ENCODE measurements at places on chromosomes 11 and 22.

- DNase-seq = no peak
These were observed 3.4 kb downstream of the CEND1 start for GRCh38 chr11:786235-787083.

GRCh38 chr11:860234-861104 is 17.8 kb downstream of the TSPAN4 start:
- DNase-seq = no peak

DNA sequence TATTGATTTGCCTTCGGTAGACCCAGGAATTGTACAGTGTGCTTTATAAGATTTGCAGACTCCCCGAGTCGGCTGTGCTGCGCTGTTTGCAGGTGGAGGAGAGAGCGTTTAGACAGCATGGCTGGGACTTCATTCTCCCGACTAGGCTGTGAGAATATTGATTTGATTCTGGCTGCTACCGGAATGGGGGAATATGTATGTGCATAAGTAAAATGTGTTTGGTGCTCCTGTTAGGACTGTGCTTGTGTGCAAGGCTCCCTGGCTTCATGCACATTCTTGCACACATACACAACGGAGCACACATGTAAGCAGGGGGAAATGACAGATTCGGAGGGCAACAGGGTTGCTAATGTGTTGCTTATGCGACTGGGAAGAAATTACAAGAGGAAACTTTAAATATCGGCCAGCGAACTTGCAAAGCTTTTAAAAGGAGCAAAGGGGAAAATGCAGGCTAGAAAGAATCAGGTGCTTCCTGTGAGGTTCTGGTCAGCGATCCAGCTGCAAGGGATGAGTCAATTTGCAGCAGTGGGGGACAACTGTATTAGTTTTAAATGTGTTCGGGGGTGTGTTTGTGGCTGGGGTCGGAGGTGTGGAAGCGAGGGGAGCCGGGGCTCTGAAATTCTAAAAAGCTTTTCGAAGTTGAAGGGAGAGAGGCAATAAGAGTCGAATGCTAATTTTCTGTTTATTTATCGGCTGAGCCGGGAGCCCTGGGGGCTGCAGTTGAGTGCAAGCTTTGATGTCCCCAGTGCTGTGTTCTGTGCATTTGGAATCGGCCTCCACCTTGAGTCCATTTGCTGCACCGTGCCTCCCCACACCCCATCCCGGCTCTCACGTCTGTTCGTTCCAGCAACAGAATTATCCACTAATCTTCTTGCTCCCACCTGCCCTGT is 731 bp downstream of the NTM start:
- no peak for DNase-seq

DNA sequence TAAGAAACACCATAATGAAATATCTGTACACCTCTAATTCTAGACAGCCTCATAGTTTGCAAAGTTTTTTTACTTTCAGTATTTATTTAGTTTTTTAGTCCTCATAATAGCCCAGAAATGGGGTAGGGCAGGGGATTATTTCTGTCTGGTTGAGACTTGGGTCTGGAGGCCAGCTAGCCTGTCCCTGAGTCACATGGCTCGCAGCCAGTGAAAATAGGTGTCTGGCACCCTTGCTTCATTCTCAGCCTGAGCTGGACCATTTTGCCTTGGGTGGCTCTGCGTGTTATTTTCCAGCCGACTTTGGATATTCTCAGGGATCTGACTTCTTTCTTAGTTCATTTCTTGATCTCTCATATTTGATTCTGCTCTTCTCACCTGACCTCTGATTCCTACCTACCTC is 123.9 kb upstream of the NARS2 start:
- DNase-seq = no peak

GRCh38 chr11:129322941-129323340 is 52.7 kb upstream of the BARX2 start:
- DNase-seq = no peak

DNA sequence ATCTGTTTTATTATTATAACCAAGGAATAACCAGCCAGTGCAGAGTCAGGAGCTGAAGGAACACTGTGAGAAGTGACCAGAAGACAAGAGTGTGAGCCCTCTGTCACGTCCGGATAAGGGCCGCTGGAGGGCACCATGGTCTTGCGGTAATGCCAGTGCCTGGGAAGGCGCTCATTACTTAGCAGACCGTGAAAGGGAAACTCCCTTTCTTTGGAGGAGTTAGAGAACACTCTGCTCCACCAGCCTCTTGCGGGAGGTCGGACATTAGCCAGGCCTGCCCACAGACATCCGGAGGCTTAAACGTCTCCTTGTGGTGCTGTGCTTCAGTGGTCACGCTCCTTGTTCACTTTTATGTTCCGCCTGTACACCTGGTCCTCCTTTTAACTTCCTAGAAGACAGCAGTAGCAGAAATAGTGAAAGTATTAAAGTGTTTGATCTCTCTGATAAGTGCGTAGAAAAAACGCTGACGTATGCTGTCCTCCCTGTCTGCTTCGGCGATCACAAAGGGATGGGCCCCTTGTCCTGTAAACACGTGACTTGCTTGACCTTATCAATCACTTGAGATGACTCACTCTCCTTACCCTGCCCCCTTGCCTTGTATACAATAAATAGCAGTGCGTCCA is 120.6 kb upstream of the LMO1 start:
- no peak for DNase-seq

DNA sequence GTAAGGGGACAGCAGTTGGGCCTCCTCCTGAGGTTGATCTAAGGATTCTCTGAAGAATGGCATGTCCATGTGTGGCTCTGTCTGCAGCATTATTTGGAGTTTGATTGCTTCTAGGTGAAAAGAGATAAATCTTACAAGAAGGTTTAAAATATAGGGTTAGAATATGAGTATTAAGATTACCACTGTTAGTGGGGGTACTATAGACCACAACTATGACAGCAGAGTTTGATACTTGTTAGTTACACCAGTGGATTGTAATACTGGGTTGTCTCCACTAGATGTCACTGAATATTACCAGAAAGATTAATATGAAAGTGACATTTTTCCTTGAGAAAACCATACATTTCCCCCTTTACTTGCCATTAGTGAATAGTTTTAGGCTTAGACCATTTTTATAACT is 47.9 kb downstream of the ZNF280B start:
- DNase-seq = no peak

DNA sequence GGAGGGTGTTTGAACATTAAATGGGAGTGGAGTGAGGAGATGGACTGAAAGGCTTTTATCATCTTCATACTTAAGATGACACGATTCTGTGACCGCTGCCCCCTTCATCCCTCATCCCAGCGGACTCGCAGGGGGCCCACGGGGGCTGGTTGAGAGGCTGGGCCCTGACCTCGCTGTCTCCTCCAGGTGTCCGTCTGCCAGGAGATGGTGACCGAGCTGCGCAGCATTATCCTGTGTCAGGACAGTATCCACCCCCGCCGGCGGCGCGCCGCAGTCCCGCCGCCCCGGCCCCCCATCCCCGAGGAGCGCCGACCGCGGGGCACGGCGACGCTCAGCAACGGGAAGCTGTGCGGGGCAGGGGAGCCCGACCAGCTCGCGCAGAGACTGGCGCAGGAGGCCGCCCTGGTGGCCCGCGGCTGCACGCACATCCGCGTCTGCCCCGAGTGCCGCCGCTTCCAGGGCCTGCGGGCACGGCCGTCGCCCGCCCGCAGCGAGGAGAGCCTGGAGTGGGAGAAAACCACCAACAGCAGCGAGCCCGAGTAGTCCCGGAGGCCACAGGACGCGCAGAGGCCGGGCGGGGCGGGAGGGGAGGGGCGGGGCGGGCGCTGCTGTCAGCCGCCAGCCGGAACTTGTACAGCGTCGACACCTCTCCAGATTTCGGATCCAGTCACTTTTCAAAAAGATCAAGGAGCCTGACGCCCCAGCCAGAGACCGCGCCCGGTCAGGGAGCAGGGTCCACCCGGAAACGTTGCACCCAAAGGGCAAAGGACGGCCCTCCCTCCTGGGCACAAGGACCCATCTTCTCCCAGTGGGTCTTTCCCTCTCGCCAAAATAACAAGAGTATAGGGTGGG is 38.0 kb upstream of the TBCEL start:
- no peak for DNase-seq

DNA sequence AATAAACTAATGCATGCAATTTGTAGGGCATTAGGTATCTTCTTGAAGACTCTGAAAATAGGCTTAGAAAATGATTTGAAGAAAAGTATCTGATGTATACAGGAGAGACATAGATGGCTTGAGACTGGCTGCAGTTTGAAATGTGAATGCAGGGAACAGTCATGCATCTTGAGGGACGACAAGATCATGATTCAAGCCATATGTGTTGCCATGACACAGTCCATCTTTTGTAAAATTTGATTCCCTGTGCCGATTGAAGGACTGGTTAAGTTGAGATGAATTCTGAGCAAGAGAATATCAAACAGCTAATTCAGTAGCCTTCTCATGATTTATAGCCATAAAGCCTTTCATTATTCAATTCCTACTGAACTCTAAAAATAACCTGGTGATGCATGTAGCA is 231.6 kb downstream of the CASP12 start:
- DNase-seq = no peak

DNA sequence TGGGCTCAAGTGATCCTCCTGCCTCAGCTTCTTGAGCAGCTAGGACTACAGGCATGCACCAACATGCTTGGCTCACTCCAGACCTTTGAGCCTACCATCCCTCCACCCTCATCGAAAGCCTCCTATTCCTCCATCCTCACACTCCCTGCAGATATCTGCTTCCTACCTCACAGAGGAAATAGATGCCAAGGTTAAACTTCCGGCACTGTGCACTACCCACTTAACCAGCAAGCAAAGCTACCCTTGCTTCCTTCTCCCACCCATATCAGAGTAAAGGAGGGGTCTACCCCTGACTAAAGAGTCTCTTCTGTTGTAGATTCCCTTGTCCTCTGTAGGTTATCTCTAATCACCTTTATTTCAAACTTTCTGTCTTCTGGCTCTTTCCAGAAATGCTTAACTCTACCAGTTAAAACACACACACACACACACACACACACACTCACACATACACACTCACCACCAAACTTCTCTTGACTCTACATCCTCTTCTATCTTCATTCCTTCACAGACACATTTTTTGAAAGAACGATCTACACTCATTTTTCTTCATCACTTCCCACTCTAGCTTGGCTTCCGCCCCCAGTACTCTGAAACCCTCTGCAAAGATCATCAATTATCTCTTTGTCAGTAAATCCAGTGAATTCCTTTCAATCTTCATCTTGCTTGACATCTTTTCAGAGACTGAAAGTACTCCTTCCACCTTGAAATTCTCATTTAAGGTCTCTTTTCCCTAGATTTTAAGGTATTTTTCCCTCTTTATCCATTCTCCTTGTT is 10.9 kb upstream of the SIK2 start:
- DNase-seq = no peak

DNA sequence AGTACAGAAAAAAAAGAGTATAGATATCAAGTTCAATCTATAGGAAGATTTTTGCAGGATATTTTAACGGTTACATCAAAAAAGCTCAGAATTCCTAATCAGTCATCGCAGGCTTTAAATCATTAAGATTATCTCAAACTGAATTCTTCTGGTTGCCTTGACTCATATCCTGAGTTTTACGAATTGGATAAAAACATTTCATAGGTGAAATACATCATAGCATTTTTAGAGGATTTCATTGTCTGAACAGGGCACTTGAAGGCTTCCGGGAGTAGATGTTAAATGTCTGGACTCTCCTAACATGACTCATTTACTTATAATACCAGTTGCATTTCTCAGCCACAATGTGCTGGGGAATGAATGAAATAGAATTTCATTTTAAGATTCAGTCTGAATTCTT is 2216.6 kb upstream of the RAG2 start:
- no peak for DNase-seq

- no peak for DNase-seq
These were observed 2.4 kb downstream of the CAPN1 start for GRCh38 chr11:65184146-65184545.

DNA sequence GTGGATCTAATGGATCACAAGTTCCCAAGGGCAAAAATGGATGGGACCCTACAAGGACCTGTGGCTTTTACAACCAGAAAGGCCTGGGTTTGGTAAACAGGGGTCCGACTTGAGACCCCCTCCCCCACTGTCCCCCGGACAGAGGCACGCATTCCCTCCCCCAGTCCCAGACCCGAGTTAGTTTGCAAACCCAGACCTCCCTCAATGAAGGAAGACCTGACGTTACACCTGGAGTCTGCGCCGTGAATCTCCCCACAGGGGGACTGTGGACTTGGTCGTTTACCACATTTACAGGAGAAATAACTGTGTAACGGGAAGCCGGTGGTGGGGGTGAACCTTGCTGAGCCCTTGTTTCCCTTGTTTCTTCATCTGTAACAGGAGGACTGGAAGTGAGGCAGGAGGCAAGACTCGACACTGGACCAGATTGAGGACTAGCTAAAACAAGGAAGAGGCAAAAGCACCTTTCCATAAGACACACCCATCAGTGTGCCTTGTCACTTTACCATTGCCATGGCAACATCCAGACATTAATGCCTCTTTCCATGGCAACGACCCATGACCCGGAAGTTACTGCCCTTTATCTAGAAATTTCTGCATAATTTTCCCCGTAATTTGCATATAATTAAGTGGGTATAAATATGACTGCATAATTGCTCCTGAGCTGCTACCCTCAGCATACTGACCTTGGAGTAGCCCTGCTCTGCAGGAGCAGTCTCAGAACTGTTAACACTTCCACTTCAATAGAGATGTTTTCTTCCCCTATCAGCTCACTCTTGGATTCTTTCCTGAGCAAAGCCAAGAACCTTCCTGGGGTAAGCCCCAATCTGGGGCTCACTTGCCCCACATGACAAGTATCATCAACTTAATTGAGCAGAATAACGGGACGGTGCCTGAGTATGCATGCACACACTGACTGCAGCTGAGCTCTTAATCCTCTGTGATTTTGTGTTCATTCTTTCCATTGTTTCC is 25.4 kb downstream of the PDGFB start:
- DNase-seq = no peak

DNA sequence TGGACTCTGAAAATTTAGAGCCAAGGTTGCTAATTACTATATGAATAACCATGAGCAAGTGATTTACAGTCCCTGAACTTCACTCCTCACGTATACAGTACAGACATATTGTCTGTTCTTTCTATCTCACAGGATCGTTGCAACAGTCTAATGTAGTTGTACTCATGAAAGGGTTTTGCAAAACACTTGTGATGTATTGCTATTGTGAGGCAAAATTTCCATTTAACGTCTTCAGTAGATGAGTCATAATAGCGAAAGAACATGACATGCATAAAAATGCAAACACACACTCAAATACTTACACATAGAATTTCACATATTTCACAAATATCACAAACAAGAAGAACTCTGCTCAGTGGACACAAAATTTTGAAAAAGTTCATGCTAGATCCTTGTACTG is 134.6 kb upstream of the TRPC6 start:
- no peak for DNase-seq
